ENCODE measurements at places on chromosomes 4 and X.

- no peak for DNase-seq
Observed at GRCh38 chr4:100461807-100462605, 55.8 kb downstream of the EMCN start.

- DNase-seq = no peak
Observed at GRCh38 chrX:123173833-123174232, 10.2 kb upstream of the GRIA3 start.

DNA sequence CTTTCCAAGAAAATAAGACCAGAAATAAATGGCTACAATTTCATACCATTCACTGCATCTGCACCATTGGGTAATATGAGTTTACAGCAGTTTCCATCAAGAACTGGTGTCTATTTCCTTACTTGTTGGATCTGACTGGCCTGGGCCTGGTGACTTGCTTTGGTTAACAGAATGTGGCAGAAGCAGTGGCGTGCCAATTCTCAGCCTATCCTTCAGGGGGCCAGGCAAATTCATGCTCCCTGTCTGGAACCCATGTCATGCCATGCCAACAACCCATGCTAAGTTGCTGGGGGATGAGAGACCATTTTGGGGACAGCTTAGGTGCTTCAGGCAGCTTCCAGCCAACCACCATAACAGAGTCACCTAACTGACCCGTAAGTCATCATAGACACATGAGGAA lies 656.7 kb downstream of the SPOCK3 start:
- DNase-seq = no peak

DNA sequence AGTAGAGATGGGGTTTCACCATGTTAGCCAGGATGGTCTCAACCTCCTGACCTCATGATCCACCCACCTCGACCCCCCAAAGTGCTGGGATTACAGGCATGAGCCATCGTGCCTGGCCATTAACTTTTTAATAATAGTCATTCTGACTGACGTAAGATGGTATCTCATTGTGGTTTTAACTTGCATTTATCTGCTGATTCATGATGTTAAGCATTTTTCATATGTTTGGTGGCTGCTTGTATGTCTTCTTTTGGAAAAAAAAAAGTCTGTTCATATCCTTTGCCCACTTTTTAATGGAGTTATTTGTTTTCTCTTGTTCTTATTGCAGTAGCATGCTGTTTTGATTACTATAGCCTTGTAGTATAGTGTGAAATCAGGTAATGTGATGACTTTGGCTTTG lies 45.8 kb downstream of the ANXA10 start:
- no peak for DNase-seq

- no peak for DNase-seq
Observed at GRCh38 chrX:30027636-30028035, 187.7 kb upstream of the MAGEB2 start.

All from testis (tissue), 5 donors.